Hippocampal formation (tissue), 2 donors: ENCODE measurements at places on chromosomes 6 and 20.

DNA sequence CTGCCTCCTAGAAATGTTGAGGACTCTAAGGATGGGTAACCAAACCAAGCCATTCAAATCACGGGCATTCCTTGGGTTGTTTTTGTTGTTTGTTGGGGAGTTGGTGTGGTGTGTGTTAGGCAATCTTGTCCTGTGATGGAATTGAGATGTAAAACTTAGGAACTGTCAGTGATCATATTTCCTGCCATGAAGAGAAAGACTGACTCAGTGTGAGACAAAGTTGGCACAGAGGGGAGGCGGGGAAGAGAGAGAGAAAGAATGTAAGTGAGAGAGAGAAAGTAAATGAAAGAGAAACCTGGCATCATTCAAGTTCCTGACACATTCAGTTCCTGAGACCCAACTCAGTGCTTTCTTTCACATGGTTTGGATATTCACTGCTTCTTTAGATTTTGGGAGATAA, 21.6 kb upstream of the FBXO30 start:
- no peak for DNase-seq

GRCh38 chr6:54262971-54263370, 45.3 kb upstream of the TINAG start:
- DNase-seq, result no peak

- no peak for DNase-seq
These were observed 25.4 kb upstream of the FOXF2 start for GRCh38 chr6:1363729-1364572.

- DNase-seq, result no peak
These were observed 140.4 kb upstream of the CENPW start for GRCh38 chr6:126199466-126199865.

GRCh38 chr6:7992002-7992815, 72.0 kb downstream of the BLOC1S5 start:
- DNase-seq, result peak; percentile 46

DNA sequence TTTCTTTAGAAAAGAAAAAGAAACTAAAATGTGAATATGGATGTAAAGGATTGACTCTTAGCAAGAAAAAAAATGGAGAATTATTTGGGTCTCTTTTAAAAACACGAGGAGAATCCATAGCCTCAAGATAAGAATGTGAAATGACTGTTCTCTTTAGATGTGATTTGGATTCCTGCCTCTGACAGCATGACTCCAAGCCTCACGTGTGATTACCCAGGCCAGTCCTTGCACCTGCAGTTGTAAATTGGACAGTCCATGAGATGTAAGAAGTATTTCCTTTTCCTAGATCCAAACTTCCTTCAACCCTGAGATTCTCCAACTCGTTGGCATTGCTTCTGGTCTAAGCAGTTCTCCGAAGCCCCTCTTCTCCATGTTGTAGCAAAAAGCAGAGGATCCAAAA, 31.9 kb downstream of the SLC2A12 start:
- no peak for DNase-seq

DNA sequence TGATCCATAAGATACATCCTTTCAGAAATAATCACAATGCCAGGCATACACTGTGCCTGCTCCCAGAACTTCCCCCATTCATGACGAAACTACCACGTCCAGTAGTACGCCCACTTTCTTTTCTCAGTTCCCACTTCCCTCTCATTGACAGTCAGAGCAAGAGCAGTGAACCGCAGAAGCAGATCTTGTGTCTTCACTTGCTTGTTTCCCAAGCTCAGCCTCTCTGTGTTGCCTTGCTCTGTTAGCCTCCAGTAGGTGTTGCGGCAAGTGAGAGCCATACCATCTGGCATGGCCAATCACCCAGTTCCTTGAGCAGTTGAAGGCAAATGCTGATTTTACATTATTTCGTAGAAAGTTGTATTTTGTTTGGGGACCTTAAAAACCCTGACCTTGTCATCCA, 11.7 kb downstream of the UST start:
- peak; percentile 44 for DNase-seq

- no peak for DNase-seq
These were observed 262.6 kb downstream of the NKAIN2 start for GRCh38 chr6:124066269-124066668.

DNA sequence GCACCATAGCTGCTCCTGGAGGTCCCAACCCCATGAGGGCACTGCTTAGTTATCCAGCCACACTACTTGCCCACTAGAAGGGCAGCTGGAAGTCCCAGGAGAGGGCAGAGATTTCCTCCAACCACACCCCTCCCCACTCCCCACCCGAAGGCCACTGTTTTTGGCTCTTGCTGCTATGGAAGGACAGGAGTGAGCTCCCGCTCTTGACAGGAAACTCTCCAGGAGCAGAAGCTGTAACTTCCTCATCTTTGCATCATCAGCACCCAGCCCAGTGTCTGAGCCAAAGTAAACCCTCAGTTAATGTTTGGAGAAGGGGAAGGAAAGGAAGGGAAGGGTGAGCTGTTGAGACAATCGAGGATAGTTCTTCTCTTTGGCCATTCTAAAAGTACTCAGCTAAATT, 120.7 kb downstream of the MTFR2 start:
- DNase-seq, result no peak

DNA sequence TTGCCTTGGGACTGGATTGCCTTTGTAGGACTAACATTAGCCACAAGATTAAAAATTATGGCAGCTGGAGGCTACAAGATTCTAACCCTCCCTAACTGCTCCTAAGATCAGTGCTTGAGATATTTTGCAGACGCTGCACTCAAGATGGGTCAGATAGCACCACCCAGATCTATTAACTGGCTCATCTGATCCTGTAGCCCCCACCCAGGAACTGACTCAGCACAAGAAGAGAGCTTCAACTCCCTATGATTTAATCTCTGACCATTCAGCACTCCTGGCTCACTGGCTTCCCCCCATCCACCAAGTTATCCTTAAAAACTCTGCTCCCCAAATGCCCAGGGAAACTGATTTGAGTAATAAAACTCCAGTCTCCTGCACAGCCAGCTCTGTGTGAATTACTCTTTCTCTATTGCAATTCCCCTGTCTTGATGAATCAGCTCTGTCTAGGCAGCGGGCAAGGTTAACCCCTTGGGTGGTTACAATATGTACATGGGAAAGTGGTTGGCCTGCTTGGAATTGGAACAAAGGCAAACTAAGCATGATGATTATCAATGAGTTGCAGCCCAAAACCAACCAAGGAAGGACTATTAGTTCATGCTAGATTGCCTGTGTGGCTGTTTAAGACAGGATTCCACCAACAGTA, 111.3 kb downstream of the OR2B2 start:
- DNase-seq, result no peak

GRCh38 chr6:24689964-24690363, 23.1 kb downstream of the ACOT13 start:
- DNase-seq, result no peak

- no peak for DNase-seq
These were observed 173.7 kb downstream of the FOXA2 start for GRCh38 chr20:22410556-22411130.

DNA sequence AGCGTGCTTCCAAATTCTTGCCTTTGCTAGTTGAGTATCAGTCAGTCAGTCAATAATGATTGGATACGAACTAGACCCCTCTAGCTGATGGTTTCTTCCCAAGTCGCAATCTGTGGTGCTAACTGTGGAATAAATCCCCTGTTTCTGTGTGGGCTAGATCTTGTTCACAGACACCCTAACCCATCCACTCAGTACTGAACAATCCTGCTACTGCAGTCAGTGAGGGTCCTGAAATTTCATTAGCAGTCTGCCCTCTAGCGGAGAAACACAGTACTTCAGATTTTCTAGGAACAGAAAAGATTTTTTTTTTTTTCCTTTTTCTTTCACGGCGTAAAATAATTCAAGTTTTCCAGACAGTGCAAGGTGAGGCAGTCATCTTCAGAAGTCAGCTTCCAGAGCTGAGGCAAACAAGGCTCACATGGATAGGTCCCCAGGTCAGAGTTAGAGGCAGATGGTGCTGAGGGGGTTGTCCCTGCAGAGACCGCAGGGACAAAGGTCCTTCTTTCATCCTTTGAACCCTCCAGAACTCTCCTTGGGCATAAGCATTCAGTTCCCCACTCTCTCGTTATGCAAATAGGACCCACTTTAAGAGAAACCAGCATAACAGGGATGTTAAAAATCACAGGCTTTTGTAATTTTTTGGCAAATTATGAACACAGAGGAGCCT, 119.6 kb downstream of the SCML4 start:
- DNase-seq, result no peak

GRCh38 chr20:15708984-15709598, 864.2 kb downstream of the KIF16B start:
- peak; percentile 6 for DNase-seq

GRCh38 chr6:35047265-35048011, 93.7 kb downstream of the TCP11 start:
- DNase-seq, result no peak

- no peak for DNase-seq
These were observed 344.1 kb downstream of the CDC5L start for GRCh38 chr6:44731485-44732095.

- DNase-seq, result no peak
These were observed 76.2 kb downstream of the FAM229B start for GRCh38 chr6:112163295-112164257.

DNA sequence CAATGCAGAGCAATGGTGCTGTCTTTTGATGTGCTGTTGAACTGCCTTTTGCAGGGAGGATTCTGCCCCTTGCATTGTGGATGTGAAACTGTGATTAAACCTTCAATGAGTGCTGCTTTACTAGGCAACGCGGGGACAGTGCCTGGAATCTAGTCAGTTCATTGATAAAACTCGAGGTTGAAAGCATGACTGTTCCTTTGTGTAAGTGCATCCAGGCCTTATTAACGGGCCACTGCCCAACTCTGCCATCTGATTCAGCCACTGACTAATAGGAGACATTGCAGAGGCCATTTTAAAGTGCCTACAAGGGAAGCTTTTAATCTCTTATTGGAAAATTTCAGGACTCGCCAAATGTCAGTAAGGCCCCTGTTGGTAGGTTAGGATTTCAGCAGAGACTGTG, 49.3 kb downstream of the SLC35F1 start:
- peak; percentile 63 for DNase-seq

DNA sequence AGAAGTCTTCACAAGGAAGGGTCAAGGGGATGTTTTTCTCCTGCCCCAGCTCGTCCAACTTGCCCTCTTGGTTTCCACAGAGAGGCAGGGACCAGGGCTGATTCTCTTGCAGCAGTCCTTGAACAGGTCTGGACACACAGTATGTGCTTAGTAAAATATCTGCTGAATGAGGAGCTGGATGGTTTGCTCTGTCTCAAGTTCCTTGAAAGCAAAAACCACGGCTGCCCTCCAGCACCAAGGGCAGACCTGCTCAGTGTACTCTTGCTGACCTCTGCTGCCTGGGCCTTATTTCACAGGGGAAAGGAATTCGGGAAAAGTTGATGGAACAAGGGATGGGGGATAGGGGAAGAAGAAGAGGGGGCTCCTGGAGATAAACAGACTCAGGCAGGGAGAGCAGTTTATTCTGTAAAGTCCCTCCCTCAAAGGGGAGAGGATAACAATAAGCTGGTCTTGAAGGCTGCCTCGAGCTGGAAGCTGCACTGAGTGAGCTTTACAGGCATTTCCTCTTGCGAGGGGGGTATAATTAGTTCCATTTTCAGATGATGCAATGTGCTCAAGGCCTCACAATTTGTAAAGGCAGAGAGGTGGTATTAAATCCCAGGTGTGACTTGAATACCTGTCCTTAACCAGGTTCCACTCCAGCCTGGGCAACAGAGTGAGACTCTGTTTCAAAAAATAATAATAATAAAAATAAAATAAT, 10.3 kb downstream of the KCNK5 start:
- DNase-seq, result no peak

DNA sequence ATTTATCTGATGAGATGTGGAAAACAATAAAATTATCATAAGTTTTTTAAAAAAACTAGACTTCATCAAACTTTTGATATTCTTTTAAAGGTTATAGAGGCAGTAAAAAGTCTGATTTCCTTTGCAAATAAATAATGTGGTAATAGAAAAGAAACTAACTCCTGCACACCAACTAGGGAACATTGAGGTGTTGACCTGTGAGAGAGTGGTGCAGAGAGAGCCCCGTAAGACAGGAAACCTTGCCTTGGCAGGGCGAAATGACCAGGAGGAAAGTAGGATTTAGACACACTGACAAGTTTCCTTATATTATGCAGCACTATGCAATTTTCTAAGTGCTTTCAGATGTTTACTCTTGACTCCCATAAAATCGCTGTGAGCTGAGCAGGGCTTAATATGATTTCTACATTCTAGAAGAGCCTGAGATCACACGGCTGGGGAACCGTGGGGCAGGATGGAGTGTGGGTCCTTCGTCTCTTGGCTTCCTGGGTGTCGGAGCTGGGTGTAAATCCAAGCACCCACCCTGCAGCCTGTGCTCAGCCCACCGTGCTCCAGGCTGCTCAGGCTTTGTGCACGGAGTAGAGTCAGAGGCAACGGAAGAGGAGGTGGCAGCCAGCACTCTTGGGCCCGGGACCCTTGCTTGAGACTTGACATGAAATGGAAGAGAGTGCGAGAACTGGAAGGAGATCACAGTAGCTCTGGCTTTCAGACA, 61.3 kb upstream of the FOXQ1 start:
- DNase-seq, result no peak

DNA sequence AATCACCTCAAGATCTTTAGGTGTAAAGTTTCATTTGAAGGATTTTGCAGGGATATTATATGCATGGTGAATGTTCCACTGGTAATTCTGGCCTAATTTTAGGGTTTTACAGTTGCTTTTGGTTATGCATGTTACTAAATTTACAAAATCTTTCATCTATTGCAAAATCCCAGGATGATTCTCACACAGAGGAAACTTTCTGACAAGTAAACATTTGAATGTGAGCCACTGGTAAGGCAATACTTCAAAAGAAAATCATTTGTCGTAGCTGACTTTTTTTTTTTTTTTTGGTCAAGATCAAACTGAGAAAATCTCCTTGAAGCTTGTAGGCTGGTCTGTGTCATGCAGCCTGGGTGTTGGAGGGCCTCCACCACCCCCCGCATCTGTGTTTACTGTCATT, 141.9 kb upstream of the EXOC2 start:
- no peak for DNase-seq

GRCh38 chr6:135880066-135880972, 28.8 kb downstream of the PDE7B start:
- no peak for DNase-seq

- no peak for DNase-seq
These were observed 16.4 kb downstream of the CHRNA4 start for GRCh38 chr20:63344616-63345327.

- DNase-seq, result no peak
These were observed 11.1 kb downstream of the GGT7 start for GRCh38 chr20:34861386-34862084.

DNA sequence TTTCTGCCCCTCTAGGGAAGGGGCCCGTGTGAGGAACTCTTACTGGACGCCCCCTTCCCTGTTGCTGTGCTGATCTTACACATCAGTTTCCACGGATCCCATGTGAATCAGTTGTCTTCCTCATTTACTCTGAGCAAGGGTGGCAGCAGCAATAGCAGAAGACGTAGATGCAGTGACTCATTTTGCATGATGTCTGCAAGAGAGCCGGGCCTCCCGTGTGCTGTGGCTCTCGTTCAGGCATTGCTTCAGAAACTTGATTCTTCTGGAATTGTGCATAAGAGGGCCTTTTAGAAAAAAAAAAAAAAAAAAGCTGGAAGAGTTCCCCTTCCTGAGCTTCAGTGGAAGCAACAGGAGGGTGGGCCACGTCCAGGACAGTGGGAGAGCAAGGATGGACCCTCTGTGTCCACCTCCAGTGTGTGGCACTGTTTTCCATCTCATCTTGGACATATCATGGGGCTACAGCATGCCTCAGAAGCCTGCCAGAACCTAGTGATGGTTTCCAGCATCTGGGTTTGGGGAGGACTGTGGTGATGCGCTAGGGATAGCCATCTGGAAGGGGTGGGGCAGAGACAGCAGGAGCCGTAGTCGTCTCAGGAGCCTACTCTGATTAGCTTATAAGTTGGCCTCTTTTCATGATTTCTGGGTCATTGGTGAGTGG, 62.1 kb downstream of the FOXO3 start:
- no peak for DNase-seq
